A549 (cell line): ENCODE measurements at places on chromosomes 3 and 15. TPM values are rescaled to one million over a fixed set of nuclear protein-coding genes. Genes with fewer than 3 reads are reported as not detected.

- no peak for DNase-seq
These were observed 419.9 kb downstream of the NR2F2 start for GRCh38 chr15:96750361-96750760.

DNA sequence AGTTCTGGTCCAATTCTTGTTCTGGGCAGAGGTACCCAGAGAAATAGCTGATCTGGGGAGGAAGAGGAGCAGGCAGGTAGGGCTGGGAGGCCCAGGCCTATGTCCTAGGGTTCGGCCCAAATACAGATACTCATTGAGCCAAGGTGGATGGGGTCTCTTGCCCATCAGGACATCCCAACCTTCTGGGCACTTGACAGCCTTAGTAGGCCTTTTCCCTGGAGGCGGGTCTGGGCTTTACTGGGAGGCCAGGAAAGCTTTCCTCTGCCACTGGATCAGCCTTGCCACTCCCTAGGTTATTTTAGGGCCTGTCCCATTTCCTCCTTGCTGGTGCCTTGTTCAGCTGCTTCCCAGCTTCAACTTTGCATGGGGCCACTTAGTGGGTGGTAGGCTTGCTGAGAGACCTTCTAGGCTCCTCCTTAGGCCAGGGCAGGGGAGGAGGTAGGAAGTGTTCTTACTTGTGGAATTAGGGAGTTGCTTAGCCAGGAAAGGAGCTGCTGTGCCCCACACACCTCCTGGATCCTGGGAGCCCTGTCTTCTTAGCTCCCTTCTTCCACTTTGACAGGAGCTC lies 9.7 kb downstream of the TEX264 start:
- no peak for DNase-seq

DNA sequence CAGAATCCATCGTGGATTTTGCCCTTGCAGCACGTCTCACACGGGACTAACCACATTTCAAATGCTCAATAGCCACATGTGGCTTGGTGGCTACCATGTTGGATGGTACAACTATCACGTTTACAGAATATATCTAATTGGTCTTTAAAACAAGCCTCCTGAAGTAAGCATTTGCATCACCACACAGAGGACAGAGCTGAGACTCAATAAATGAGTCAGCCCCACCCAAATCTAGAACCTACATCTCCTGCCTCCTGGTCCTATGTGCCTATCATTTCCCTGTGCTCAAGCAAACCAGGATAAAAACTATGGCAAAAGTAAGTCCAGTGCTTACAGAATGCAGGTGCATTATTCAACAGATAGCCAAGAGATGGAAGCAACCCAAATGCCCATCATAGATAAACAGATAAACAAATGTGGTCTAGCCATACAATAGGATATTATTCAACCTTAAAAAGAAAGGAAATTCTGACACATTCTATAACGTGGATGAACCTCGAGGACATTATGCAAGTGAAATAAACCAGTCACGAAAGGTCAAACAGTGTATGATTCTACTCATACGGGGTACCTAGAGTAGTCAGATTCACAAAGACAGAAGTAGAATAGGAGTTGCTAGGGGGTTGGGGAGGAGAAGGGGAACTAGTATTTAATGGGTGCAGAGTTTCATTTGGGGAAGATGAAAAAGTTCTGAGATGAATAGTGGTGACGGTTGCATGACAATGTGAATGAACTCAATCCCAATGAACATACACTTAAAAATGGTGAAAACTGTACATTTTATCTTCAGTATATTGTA lies 43.9 kb downstream of the SRGAP3 start:
- no peak for DNase-seq

DNA sequence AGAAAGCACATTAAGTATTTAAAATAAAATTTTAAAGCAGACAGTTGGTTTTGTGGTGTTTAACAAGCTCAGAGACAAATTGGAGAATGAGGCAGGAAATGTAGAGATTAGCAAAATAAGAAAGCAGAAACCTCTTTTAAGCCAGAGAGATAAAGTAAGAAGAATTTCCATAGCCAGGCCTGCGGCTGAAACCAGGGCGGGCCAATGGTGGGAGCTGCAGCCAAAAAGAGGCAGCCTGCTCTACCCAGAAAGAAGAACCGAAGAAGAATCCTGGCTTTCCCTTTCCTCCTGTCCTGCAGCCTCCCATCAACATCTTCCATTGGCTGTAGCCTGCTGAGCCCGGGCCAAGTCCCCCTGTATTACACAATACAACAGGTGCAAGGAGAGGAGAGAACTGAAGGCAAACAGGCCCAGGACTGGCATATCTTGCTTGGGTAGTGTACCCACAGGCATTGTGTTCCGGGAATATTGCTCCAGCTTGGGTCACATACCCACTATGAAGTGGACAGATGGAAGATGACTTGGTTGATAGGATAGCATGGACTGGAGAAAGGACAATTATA lies 11.5 kb upstream of the TFG start:
- DNase-seq, result no peak

- DNase-seq, result no peak
These were observed 26.5 kb downstream of the LYSMD4 start for GRCh38 chr15:99706557-99707303.

GRCh38 chr3:165805946-165806561 lies 31.2 kb downstream of the BCHE start:
- DNase-seq, result peak; percentile 4

DNA sequence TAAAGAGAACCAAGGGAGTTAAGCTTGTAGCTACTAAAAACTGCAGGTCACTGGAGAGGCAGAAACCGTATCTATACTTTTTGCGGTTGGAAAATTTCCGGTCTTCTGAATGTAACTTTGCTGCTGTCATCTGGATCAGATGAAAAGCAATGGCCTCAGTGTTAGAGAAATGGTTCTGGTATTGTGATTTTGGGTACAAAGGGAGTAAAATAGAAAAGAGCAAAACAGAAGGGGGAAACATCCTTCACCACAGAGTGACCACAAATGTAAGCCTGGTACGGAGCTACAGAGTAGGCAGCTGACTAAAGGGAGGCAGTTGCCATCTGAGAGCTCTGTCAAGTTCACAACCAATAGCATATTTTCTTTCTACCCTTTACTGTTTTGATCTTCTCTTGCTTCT lies 5.6 kb downstream of the CD96 start:
- no peak for DNase-seq

GRCh38 chr3:31532587-31533168 lies at the start of gene STT3B:
Gene STT3B (plus strand): TSS chr3:31532925. CDS start chr3:31532999, 74 bp downstream.
- peak; percentile 58 for DNase-seq

DNA sequence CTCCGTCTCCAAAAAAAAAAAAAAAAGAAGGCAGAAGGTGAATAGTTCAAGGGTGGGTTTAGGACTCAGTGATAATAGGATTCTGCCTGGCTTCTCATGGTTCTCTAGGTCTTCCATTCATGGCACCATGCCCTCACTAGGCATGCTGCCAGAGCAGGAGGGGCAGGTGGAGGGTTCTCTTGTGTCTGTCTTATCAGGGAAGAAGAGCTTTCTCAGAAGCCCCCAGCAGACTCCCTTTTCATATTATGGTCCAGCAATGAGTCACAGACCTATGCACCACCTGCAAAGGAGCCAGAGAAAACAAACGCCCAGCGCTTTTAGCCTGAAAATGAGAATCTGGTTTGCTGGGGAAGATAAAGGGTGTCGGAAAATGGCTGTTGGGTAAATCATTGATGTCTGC lies 3.0 kb downstream of the CCR2 start:
- no peak for DNase-seq

DNA sequence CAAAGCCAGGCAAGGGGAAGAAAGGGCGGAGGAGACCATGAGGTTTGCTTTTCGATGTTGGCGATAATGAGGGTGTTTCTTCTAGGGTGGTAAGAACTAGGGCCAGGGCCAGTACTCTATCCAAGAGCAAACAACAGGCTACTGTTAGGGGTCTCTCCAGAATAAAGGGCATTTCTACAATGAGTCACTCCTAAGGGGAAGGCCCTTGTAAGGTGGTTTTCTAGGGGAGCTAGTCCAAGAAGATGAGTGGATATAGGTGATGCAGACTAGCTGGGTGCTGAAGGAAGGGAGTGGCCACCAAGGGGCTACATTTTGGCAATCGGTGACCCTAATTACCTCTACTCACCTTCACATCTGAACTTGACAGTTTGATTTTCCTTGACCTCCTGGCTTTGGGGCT lies 148.5 kb upstream of the HACD2 start:
- DNase-seq, result no peak

GRCh38 chr15:40567111-40567510 lies 2.0 kb upstream of the RPUSD2 start:
- DNase-seq, result no peak

DNA sequence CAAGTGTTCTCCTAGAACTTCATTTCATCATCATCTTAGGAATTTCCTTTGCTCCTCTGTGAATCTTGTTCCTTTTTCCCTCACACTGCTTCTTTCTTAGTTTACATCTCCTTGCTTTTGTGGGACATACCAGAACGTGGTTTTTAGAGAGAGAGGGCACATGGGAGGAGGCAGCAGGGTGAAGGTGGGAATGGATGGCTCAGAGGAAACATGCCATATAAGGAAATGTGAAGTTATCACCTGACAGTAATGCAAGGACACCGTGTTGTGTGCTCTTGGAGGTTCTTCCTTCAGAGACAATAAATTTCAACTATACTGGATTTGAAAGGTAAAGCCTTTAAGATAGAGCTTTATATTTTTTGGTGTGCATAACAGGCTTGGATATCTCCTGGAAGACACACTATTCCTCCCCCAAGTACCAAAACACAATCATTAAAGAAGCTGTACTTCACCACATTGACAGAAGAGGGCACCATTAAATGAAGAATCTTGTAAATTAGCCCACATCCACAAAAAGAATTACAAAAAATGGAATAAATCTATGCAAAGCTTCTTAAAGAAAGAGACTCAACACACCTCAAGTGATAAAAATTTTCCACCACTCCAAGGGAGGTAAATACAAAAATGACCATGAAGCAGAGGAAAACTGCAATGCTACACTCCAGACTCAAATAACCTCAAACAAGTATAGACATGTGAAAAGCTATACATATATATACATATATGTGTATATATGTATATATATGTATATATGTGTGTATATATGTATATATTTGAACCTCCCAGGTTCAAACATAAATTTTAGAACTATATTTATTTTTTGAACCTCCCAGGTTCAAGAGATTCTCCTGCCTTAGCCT lies 26.1 kb downstream of the RPL39L start:
- peak; percentile 13 for DNase-seq

DNA sequence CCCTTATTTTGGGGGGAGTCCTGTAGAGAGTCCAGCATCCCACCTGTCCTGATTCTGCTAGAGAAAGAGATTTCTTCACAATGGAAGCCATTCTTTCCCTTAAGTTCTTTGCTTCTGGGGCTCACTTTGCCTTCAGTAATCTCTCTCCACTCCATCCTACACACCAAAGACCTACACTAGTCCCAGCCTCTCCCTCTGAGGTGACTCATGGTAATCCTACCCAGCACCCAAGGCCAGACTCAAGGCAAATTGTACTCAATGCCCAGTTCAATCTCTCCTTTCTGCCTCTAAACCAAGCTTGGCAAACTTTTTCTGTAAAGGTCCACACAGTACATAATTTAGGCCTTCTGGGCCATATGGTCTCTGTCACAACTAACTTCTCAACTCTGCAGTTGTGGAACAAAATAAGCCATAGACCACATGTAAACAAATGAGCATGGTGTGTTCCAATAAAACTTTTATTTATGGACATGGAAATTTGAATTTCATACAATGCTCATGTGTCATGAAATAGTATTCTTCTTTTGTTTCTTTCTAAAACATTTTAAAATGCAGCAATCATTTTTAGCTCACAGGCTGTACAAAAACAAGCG lies 72.5 kb downstream of the MRPL46 start:
- no peak for DNase-seq

The C3orf33 gene
- polyA plus RNA-seq, result 7.7 to 8.3 TPM (median 7.9 TPM) in 3 replicates

The PCOLCE2 gene
- polyA plus RNA-seq, result 38.5 to 41.6 TPM (median 41.0 TPM) in 3 replicates

The NANOGP8 gene
- polyA plus RNA-seq, result not detected in 3 replicates

The NAA80 gene
- polyA plus RNA-seq, result 4.5 to 5.4 TPM (median 5.3 TPM) in 3 replicates
